Bronchial smooth muscle cell (primary cell): ENCODE measurements at places on chromosomes 16 and 17. TPM values are rescaled to one million over a fixed set of nuclear protein-coding genes. Genes with fewer than 3 reads are reported as not detected.

The KRT31 gene
- not detected in 2 replicates for total RNA-seq

The NACA2 gene
- total RNA-seq = not detected in 2 replicates

The TOP2A gene
- 1.7 and 14.8 TPM in 2 replicates for total RNA-seq

The KRT40 gene
- total RNA-seq = not detected in 2 replicates

The CHST4 gene
- not detected in 2 replicates for total RNA-seq

The TRPV3 gene
- 1.6 and 2.8 TPM in 2 replicates for total RNA-seq

The PERCC1 gene
- total RNA-seq = not detected in 2 replicates

The SEPTIN1 gene
- under 0.01 and 0.26 TPM in 2 replicates for total RNA-seq

The SLC16A6 gene
- total RNA-seq = 0.09 and 0.32 TPM in 2 replicates

The KCNJ12 gene
- total RNA-seq = 0.32 and 1.5 TPM in 2 replicates

The CLEC10A gene
- not detected in 2 replicates for total RNA-seq

The TRAPPC1 gene
- total RNA-seq = 62.2 and 66.2 TPM in 2 replicates

The SNX20 gene
- not detected in 2 replicates for total RNA-seq

The GJC1 gene
- total RNA-seq = 10.2 and 12.6 TPM in 2 replicates

The NPLOC4 gene
- total RNA-seq = 40.7 and 58.6 TPM in 2 replicates

The TRPV2 gene
- total RNA-seq = 63.0 and 71.9 TPM in 2 replicates

The ACACA gene
- 47.0 and 55.7 TPM in 2 replicates for total RNA-seq

The PRR29 gene
- total RNA-seq = 0.47 and 0.52 TPM in 2 replicates

The HBZ gene
- not detected in 2 replicates for total RNA-seq

The PLXDC1 gene
- 2.4 and 3.8 TPM in 2 replicates for total RNA-seq

The PSMC5 gene
- 84.7 and 92.4 TPM in 2 replicates for total RNA-seq

The C1QL1 gene
- total RNA-seq = 0.32 and 1.1 TPM in 2 replicates

The FOXN1 gene
- total RNA-seq = not detected in 2 replicates

The SPATA22 gene
- not detected in 2 replicates for total RNA-seq

The PPP1R27 gene
- not detected in 2 replicates for total RNA-seq

The SOCS7 gene
- total RNA-seq = 6.8 and 7.4 TPM in 2 replicates

The ARHGAP23 gene
- 17.3 and 19.1 TPM in 2 replicates for total RNA-seq

The PLA2G10 gene
- total RNA-seq = not detected in 2 replicates

The C1QTNF1 gene
- 4.7 and 5.4 TPM in 2 replicates for total RNA-seq

The CLEC18A gene
- under 0.01 and 0.52 TPM in 2 replicates for total RNA-seq
